Cerebellar nuclear complex (tissue), 1 donor: ENCODE measurements at places on chromosomes 6 and 20.

DNA sequence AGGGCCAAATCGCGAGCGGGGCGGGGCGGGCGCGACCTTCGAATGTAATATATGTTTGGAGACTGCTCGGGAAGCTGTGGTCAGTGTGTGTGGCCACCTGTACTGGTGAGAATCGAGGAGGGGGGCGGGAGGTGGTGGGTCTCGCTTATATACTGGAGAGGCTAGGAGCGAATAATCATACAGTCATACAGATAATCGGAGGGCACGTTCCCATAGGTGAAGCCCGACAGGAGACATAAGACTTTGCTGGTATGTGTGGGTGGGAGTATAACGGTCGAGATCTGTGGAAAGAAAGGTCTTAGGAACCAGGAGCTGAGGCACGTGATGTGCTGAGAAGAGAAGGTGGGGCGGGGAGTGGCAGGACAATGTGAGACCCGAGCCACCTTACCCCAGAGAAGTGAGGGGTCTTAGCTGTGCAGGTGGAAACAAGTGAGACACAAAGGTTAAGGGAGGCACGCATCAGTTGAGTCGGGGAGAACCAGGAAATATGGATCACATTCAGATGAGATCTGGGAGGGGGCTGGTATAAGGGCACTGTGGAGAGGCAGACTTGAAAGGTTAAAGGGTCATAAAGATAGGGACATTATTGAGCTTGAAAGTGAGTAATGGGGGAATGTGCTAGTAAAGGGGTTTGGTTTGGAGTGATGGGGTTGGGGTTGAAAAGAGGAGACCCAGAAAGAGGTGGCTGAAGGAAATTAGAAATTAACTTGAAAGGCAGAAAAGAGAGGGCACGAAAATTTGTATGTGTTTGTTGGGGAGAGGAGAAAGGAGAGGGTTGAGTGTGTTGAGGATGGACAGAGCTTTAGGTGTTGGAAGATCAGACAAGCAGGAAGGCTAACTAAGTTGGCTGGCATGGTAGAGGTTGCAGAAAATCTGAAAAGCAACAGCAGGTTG lies 589 bp downstream of the RNF5 start:
- no peak for DNase-seq

GRCh38 chr20:35240083-35240810 lies 13.8 kb downstream of the MMP24 start:
- DNase-seq, result no peak

GRCh38 chr20:22928679-22929078 lies 106.4 kb upstream of the SSTR4 start:
- no peak for DNase-seq

DNA sequence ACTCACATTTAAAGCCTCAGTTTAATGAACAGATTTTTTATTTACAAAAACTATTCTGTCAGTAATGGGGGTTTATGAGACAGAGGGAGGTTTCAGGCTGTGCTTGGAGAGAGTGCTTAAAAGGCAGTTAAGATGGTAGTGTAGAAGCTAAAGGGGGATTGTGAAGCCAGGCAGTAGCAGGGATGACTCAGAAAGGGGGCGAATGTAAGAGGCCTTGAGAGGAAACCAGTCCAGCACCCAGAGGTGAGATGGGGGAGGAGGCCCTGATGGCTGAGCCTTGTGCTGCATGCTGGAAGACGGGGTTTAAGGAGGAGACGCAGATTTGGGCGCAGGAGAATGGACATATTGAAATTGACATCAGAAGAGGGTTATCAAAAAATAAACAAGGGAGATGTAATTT lies 6.6 kb upstream of the SERPINB9 start:
- DNase-seq, result no peak

GRCh38 chr6:105573138-105573537 lies 170.3 kb upstream of the PREP start:
- no peak for DNase-seq
